ENCODE measurements at places on chromosomes 13 and 19. TPM values are rescaled to one million over a fixed set of nuclear protein-coding genes. Genes with fewer than 3 reads are reported as not detected.

DNA sequence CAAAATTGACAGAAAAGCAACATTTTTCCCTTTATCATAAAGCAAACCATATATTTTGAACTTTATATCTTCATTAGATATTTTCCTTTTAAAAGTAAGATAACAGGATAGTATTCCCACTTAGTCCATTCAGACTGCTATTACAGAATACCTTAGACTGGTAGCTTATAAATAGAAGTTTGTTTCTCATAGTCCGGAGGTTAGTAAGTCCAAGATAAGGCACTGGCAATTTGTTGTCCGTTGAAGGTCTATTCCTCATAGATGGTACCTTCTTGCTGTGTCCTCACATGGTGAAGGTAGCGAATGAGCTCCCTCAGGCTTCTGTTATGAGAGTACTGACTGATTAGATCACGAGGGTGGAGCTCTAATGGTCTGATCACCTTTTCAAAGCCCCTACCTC, 70.4 kb downstream of the ZMYM2 start:
- H3K27me3 ChIP-seq: no peaks in the 10 kb centered on the region
- H3K27ac ChIP-seq: no peak overlapping the region
- no peak for DNase-seq
- H3K4me1 ChIP-seq: no peaks in the 10 kb centered on the region
- H3K4me3 ChIP-seq: no peak overlapping the region
- peaks cover 28% of the 10 kb centered on the region for H3K36me3 ChIP-seq

DNA sequence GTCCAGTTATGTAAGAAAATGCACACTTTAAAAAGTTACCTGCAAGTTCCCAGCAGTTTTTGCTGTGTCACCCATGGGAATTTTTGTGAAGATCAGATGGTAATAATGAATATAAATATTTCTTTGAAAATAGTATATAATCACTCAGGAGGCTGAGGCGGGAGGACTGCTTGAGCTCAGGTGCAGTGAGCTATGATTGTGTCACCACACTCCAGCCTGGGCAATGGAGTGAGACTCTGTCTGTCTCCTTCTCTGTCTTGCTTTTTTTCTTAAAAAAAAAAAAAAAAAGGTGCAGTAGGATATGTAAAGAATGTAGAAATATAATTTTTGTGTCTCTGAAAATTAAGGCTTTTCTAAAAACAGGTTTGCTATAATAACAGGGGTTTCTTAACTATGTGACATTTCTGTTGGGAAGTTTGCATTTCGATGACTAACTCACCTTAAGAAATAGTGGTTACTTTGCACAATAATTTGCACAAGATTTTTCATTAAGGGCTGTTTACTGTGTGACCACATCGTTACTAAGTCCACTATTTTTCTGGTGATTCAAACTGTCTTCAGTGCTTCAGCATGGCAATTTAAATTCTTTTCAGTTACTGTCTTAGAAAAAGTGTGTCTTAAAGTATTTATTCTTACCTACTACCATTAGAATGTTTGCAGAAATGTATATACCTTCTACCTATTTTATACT, 37.3 kb downstream of the DNAJC3 start:
- DNase-seq: no peak
- H3K27ac ChIP-seq: no peak overlapping the region
- H3K4me1 ChIP-seq: no peaks in the 10 kb centered on the region
- H3K36me3 ChIP-seq: peaks cover 19% of the 10 kb centered on the region

Gene OR10H1
- not detected for total RNA-seq

Gene ZNF844
- 16.4 TPM for total RNA-seq
